H9 (cell line): ENCODE measurements at places on chromosomes 4 and X. TPM values are rescaled to one million over a fixed set of nuclear protein-coding genes. Genes with fewer than 3 reads are reported as not detected.

HAND2 gene
- total RNA-seq = not detected in 2 replicates

FGF13 gene
- 16.3 and 17.1 TPM in 2 replicates for total RNA-seq

CDKL5 gene
- total RNA-seq = 16.9 and 19.5 TPM in 2 replicates

FRMD7 gene
- not detected in 2 replicates for total RNA-seq

MGAT4D gene
- not detected in 2 replicates for total RNA-seq
